SK-N-MC (cell line): ENCODE measurements at places on chromosomes 1 and 21.

- no peak for DNase-seq
These were observed 59.8 kb downstream of the MAST2 start for GRCh38 chr1:45863218-45863617.

GRCh38 chr1:117632269-117633067 lies 26.6 kb downstream of the TENT5C start:
- DNase-seq, result no peak

GRCh38 chr1:246790833-246791232 lies 66.6 kb downstream of the SCCPDH start:
- no peak for DNase-seq

DNA sequence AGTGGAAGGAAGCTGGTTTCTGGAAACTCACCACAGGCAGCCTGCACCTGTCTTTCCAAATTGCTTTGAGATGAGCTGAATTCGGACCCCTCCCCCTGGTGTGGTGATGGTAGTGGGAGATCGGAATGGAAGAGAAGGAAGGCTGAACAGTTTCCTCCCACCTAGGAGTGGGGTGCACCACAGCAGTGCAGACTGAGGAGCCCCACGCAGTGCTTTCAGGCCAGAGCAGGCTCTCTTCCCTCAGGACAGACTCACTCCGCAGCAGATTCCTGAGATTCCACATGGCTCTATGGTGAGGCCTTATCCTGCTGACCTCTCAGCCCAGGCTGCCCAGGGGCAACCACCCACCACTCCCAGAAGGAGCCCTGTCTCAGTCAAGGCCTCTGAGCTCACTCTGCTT lies 80.9 kb downstream of the ATP1A1 start:
- no peak for DNase-seq

DNA sequence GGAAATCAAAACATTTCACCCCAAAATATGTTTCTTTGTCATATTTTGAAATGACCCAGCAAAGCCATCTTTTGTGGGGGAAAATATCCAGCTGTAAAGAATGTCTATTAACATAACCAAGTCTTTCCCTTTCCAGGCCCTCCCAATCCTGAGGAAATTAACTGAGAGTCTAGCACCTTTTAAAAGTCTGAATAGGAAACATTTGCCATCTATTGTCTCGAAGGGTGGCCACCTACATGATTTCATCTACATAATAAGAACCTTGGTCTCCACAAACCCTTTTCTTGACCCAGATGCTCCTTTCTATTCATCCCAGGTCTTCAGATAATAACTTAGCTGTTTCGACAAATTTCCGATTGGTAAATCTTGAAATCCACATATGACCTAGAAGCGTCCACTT lies 5.4 kb upstream of the MT1HL1 start:
- DNase-seq, result no peak

DNA sequence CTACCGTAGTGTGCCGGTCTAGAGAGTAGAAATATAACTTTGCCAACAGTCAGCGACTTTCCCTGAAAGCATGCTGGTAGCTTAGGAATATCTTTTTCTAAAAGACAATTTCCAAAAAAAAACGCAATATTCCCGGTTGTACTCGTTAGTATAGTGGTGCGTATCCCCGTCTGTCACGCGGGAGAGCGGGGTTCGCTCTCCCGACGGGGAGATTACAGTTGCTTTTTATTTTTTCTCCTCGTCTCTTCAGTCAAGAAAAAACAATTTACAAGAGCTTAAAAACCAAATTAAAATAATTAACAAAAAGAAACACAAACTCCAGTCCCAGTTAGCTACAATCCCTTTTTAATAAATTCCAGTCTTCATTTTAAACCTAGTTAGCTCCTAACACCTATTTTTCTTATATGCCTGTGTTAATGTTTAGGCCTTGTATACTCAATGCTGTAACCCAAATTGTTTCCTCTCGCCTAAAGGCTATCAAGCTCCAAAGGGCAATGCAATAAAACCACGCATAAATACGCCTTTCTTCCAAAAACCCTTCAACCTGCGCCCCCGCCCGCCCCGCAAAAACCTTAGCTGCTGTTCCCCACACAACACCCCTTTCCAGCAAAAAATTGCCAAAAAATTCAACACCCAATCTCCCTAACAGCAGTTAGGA lies 7.8 kb downstream of the HSPA6 start:
- DNase-seq, result no peak

DNA sequence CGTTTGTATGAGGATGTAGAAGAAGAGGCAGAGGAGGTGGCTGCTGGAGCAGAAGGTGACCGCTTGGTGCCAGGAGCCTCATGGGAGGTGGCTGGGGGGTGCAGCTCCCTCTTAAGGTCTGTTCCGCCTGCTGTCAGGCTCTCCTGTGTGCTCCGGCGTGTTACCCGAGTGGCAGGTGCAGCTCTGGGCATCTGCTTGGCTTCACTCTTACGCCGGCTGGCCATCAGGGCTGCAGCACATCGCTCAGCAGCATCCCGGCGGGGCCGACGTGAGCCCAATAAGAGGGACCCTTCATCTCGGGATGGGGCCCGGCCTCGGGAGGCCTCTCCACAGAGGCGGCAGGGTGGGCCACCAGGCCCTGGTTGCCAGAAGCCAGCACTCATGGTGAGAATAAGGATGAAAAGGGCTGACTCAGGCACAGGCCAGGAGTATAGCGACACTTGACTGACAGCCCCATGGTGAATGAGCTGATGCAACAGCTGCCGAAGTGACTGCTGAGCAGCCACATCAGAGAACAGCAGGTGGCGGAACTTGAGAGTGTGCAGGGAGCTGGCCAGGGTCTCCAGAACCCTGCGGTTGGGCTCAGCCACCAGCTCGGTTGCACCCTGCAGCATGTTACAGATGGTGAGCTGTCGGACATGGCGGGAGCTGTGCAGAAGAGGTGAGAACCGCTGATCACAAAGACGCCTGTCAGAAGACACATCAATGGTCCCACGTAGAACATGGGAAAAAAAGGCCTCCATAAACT lies 17.5 kb downstream of the LRRC41 start:
- no peak for DNase-seq

- DNase-seq, result no peak
These were observed 87.8 kb upstream of the NRIP1 start for GRCh38 chr21:15152591-15152990.

GRCh38 chr1:9278116-9278515 lies 14.6 kb upstream of the SPSB1 start:
- no peak for DNase-seq

- DNase-seq, result no peak
These were observed 318.6 kb upstream of the POU3F1 start for GRCh38 chr1:38365242-38365641.

- no peak for DNase-seq
These were observed 50.3 kb upstream of the COA6 start for GRCh38 chr1:234322979-234323378.

- no peak for DNase-seq
These were observed 44.3 kb downstream of the SLC16A1 start for GRCh38 chr1:112911506-112912220.

DNA sequence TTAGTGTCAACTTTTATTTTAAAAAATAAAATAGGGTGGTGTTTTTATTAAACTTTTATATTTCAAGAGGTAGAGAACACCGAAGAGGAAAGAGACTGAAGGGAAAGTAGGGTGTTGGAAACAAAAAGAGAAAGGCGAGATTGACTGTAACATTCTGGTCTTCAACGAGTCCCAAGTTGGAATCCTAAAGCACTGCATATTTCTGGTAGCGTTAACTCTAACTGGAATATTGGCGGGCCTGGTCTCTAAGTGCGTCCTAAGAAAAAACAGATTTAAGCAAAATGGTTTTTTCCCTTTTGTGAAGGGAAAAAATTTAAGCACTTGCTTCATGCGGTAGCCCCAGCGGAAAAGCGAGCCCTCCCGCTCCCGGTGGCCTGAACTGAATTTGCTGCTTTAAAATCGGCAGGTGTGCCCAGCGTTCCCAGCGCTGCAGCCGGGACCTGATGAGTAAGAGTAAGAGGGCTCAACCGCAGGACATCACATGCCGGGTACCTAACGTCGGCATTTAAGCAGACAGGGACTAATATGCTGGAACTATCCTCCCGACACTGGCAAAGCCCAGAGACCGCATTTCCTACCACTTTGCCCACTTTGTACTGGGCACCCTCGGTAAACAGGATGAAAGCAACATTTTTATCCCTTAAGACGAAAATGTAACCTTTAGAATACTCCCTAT lies 30.5 kb upstream of the NFIA start:
- DNase-seq, result no peak

GRCh38 chr1:18942340-18942739 lies 14.1 kb downstream of the IFFO2 start:
- no peak for DNase-seq

DNA sequence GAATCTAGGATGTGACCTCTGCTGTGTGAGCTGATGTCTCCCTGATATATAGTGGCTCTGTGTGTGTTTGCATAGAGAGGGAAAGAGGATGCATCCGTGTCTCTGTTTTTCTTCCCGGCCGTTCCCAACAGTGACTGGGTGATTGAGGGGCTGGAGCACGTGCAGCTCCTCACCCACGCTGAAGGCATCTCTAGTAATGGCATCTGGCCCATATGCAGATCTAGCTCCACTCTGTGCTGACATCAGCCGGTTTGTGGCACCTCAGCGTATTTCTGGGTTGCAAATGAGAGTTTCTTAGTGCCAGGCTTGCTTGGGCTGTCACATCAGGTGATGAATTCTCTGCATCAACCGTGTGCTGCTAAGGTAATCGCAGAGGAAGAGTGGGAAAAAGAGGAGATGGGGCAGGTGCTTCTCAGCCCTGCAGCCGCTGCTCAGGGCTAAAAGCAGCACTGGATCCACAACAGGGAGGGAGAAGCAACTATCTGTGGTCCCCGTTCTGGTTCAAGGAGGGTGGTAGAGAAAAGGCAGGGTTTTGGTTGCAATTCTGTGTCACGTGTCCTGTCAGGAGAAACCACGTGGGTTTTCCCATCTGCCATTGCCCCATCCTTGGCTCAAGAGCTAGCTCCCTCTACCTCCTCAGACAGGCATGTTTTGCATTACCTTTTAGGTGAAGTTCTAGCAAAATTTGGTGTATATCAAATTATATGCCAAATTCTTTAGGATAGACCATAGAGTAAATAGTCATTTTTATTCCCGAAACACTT lies 282.9 kb downstream of the PBX1 start:
- DNase-seq, result no peak

- no peak for DNase-seq
These were observed 15.0 kb downstream of the KRTAP26-1 start for GRCh38 chr21:30305136-30305535.

- peak; percentile 47 for DNase-seq
These were observed 70.0 kb downstream of the LUZP1 start for GRCh38 chr1:23098463-23099170.

DNA sequence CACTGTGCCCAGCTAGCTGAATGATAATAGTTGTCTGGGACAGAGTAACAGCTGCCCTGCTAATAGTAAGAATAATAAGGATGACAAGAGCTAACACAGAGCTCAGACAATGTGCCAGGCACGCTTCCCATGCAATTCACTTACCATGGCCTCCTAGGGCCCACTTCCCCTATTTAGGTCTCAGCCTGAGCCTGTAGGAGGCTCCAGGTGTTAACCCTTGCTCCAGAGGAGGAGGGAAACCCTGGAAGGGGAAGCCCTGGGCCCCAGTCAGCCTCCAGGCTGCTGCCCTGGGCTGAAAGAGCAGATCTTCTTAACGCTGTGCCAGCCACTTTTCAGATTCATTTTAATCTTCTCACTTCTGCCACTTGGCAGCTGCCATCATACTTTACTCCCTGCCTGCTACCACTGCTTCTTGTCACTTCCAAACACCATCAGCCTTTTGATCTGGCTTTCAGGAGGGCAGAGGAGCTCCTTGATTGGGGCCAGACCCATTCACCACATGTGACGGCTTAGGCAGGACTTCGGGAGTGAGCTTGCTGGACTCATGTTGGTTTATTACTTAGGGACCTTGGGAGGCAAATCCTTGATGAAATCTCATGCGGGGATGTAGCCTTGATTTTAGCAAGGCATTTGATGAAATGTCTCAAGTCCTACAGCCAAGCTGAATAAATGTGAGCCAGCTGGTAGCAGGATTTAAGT lies 66.7 kb upstream of the PARP1 start:
- DNase-seq, result no peak

DNA sequence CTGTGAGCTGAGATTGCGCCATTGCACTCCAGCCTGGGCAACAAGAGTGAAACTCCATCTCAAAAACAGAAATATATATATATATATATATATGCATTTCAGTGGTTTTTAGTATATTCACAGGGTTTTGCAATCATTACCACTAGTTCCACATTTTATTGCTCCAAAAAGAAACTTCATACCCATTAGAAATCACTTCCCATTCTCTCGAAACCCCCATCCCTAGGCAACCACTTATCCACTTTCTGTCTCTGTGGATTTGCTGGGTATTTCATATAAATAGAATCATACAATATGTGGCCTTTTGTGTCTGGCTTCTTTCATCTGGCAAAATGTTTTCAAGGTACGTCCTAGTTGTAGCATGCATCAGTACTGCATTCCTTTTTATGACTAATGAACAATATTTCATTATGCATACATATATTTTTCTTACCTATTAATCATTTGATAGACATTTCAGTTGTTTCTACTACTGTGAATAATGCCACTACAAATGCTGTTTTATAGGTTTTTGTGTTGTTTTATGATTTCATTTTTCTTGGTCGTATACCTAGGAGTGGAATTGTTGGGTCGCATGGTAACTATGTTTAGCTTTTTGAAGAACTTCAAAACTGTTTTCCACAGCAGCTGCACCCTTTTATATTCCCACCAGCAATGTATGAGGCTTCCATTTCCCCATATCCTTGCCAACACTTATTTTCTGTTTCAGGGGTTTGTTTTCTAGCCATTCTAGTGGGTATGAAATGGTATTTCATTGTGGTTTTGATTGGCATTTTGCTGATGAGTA lies 95.9 kb downstream of the PHTF1 start:
- DNase-seq, result no peak

DNA sequence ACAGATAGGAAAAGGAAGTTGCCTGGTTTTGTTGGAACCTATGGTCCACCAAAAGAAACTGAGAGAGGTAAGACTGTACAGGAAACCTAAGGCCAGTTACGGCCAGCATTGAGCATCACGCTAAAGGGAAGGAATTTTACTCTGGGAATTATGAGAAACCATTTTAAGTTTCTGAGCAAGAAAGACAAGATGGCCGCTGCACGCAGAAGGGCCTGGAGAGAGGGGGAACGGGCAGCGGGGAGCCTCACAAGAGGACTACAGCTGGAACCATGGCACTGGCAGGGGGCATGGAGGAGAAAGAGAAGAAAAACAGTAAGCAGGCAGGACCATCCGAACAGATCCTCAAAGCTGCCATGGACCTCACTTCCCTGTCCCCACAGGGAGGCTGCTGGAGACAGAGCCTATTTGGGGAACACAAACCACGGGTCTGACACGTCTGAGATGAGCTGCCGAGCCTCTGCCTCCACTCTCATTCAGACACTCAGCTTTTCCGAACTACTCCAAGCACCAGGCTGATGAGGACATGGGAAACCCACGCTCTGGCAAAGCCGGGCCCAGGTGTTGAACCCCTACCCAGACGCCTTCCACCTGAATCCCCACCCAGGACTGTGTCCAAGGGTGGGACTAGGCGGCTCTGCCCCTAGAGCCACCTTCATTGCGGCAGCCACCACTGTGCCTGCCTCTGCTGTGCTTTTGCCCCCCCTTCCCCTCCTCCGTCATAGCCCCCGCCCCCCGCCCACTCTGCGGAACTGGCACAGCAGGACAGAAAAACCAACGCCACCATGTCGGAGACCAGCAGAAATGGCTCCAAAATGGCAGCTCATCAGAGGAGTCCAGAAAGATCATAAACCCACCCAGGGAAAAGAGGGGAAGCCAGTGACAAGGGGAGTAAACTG lies 69.0 kb downstream of the CD46 start:
- DNase-seq, result no peak
